ENCODE measurements at places on chromosomes 6 and 20. TPM values are rescaled to one million over a fixed set of nuclear protein-coding genes. Genes with fewer than 3 reads are reported as not detected.

GRCh38 chr6:156783958-156784357 lies 6.8 kb downstream of the ARID1B start:
- no peak for DNase-seq

DNA sequence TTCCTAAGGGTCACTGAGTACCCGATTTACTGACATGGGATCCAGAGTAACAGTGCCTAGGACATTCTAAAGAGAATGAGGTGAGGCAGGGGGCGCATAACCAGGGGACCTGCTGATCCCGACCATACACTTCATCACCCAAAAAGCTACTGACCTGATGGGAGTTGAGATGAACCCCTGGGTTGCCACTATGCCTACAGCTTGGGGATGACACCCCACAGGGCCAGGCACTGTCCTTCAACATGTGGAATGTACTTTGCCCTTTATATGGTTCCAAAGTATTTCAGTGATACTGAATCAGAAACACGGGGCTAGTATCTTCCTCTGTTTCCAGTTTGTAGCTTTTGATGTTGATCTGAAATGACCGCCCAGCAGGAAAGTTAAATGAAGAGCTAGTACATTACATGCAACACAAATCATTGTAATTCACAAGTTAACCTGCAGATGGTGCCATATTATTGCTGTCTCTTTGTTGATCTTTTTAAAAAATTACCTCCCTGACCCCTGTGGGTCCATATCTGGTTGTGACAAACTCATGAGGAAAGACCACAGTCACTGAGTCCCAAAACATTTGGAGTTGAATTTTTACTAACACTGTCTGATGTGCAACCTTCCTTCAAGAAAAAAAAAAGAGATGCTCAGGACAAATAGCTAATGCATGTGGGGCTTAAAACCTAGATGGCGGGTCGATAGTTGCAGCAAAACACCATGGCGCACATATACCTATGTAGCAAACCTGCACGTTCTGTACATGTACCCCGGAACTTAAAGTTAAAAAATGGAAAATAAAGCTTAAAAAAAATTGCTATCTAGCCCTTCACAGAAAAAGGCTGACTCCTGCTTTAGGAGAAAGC lies 42.7 kb upstream of the GCNT2 start:
- DNase-seq: no peak

GRCh38 chr6:84597238-84597875 lies 167.0 kb downstream of the TBX18 start:
- DNase-seq: no peak

GRCh38 chr6:144654506-144654905 lies 369.4 kb downstream of the UTRN start:
- no peak for DNase-seq

GRCh38 chr6:34273242-34273805 lies 24.5 kb upstream of the SMIM29 start:
- no peak for DNase-seq

DNA sequence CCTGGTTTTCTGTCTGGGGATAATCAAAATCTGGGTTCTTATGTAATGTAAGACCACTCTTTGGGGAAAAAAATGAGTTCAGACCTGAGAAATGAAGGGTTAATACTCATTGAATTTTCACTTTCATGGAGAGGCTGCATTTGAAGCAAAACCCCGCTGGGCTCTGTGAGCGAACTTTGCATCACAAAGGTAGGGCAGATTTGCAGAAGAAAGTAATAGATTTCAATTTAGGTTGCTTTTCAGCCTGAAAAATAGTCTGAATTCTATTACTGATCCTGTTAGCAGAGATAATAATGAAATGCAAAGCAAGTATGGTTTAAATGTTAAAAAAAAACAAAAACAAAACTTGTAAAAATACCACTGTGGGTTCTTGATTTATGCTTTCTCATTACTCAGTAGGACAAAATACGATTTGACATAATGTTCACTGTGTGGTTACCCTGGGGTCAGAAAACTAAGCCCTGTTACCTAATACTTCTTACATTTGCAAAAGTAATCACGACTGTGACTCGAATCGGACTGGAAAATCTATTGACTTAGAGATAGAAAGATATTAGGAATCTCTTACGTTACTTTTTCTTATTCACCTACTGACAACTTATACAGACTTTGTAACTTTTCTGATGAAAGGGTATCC lies 72.2 kb downstream of the UST start:
- no peak for DNase-seq

DNA sequence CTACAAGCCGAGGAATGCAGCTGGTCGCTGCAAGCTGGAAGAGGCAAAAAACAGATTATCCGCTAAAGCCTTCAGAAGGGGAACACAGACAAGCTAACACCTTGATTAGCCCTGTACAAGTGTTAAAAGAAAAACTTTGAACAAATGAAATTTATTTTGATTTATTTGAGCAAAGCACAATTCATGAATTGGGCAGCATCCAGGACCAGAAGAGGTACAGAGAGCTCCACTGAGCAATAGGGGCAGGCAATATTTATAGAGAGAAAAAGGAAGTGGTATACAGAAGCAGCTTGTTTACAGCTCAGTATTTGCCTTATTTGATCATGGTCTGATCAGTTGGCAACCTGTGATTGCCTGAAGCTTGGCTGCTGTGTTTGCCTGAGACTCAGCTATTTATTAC lies 17.6 kb downstream of the HLA-DOB start:
- DNase-seq: no peak

DNA sequence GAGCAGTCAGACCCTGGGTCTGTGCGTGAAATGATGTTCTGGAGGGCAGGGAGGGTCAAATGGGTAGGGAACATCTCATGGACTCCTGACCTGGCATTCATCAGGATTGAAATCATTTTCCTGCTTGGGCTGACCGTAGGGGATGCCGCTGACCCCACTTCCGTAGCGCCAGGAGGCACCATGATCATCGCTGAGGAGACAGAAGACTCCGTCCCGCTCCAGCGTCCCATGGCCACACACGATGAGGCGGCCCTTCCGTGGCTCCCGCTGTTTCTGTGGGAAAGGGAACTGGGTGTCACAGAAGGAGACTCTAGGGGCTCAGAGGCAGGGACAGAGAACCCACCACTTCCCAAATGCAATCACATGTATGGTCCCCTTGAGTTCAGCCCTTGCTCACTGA lies 2.3 kb downstream of the NEU1 start:
- no peak for DNase-seq

- DNase-seq: no peak
Observed at GRCh38 chr6:113110211-113110610, 746.9 kb upstream of the MARCKS start.

GRCh38 chr20:63124092-63124781 lies 91.7 kb downstream of the YTHDF1 start:
- no peak for DNase-seq

GRCh38 chr20:25254986-25255680 lies 7.2 kb downstream of the PYGB start:
- no peak for DNase-seq

DNA sequence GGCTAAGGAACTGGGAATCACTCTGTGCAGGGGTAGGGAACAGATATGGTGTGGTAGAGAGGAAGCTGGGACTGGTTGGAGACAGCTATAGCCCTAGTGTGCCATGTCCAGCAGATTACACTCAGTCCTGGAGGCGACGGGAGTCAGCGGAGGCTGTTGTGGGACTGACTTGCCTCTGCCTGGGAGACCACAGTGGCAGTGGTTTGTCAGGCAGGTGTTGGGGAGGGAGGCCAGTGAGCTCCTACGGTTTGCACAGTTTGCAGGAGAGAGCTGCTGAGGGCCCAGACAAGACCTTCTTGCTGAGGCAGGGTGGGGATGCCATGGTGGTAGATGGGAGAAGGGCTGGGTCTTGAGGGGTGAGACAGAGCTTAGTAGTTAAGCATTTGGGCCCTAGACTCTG lies 4.9 kb downstream of the PLCG1 start:
- no peak for DNase-seq

GRCh38 chr6:75993236-75994162 lies 79.0 kb downstream of the IMPG1 start:
- no peak for DNase-seq

DNA sequence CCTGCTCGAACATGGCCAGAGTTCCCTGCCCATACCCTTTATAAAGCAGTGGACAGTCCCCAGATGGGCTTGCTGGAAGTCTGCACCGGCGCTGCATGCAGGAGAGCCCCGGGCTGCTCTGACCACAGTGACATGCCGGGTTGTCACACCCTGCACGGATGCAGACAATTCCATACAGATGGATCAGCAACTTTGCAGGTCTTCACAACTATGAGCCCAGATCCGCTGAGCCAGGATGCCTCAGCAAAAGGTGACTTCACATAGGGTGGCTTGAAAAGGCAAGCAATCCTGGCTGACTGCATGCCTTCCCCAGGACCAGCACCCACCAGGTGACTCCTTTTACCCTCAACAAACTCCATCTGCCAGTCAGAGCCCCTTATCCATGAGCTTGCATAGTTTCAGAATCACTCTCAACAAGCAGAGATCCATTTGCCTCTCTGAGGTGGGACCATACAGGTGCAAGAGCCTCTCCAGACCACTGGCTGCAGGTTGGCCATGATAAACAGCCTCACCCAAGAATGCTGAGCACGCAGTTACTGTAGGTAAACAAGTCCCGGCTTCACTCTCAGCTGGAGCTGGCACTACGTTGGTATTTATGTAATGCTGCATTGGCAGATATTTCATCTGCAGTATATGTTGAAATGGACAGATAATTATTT lies 183.0 kb upstream of the QKI start:
- DNase-seq: no peak

- no peak for DNase-seq
Observed at GRCh38 chr6:80446454-80447045, 340.1 kb downstream of the BCKDHB start.

DNA sequence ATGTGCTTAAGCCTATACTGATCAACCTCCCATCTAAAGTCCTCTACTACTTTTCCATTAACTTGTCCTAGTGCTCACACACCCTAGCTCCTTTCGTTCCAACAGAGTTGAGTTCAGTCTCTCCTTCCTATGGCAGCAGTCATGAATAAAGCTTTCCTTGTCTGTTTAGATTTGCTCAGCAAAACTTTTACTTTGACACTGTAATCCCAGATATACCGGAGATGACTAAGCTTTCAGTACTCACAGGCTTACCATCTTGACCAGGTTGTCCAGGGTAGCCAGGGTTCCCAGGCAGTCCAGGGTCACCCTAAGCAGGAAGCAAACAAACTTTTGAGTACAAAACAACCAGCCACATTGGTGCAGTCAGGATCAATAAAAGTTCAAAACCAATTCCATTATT lies 90.7 kb downstream of the COL21A1 start:
- DNase-seq: no peak

GRCh38 chr6:4368649-4369048 lies 233.3 kb upstream of the ECI2 start:
- DNase-seq: no peak

- peak; percentile 48 for DNase-seq
Observed at GRCh38 chr20:50366270-50367103, 143.7 kb upstream of the PTPN1 start.

DNA sequence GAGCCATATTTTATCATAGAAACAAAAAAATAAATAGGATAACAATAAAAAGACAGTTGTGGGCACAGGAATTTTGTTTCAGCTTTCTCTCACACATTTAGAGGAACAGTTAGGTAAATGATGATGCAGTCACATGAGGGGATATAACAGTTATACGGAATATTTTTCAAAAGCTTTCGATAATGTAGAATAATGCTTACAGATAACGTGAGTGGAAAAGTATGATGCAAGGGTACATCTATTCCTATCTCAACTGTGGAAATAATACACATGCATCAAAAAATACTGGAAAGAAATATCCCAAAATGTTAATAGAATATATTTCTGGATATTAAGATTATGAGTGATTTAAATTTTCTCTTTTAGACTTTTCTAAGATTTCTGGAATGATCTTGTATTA lies 114.0 kb downstream of the AFG1L start:
- no peak for DNase-seq

- DNase-seq: no peak
Observed at GRCh38 chr20:45685896-45686295, 15.9 kb upstream of the WFDC11 start.

DNA sequence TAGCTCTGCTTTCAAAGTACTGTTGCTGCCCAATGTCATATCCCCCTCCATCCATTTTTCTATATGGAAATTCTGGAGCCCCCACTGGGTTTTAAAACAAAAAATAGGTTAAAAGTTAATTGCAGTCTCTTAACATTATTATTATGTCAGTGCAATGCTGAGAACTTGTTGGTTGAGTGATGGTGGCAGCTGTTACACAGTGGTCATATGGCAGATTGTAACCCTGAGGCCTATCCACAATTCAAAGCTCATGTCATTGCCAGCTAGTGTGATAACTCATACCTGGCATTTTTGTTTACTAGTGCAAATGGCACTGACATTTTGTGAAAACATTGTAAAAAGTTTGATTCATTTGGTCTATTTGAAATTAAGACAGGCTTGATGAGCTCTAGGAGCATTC lies 305.7 kb upstream of the FLRT3 start:
- no peak for DNase-seq

GRCh38 chr20:38303908-38304379 lies at the start of gene BPI:
TSS of gene BPI (plus strand) at chr20:38304156. CDS start at chr20:38304224, 68 bp downstream.
- DNase-seq: no peak

- DNase-seq: no peak
Observed at GRCh38 chr6:1377526-1377925, 11.8 kb upstream of the FOXF2 start.

- no peak for DNase-seq
Observed at GRCh38 chr6:35903679-35904078, 17.2 kb downstream of the SRPK1 start.

GRCh38 chr6:165621940-165622339 lies 41.1 kb downstream of the PDE10A start:
- no peak for DNase-seq

DNA sequence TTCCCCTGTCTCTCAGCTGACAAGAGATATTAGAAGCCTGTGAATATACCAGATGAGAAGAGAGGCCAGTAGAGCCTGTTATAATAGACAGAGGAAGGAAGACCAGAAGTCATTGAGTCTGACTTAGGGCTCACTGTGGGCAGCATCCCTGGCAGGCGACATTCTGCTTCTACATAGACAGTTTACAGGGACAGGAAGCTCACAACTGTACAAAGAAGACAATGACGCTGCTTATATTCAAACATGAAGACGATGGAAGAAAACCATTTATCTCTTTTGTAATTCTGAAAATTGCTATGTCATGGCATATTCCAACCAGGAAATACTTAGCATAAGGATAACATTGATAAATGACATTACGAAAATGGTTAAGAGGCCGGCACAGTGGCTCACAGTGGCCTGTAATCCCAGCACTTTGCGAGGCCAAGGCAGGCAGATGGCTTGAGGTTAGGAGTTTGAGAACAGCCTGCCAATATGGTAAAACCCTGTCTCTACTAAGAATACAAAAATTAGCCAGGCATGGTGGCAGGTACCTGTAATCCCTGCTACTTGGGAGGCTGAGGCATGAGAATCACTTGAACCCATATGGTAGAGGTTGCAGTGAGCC lies 170.9 kb downstream of the UBE3D start:
- DNase-seq: no peak

Gene PAQR8
- 2.5 TPM for total RNA-seq

Gene CST1
- not detected for total RNA-seq

Gene ARG1
- total RNA-seq: not detected

Gene RIN2
- not detected for total RNA-seq

Gene TMEM217
- 9.9 TPM for total RNA-seq

Gene SLC12A5
- 0.42 TPM for total RNA-seq

Gene BPIFB2
- not detected for total RNA-seq

Gene FAM83B
- not detected for total RNA-seq

Gene SPTLC3
- 0.18 TPM for total RNA-seq

Gene MROH8
- 1.1 TPM for total RNA-seq

Gene MACROD2
- total RNA-seq: not detected

Gene DOK5
- total RNA-seq: 27.7 TPM
